NCI-H1436 treated with DMSO at 0.1 percent for 48 hours (cell line): ENCODE measurements at places on chromosomes 2 and 18.
A peak's percentile ranks its signal among the peaks of the same experiment; 100 is the strongest.

DNA sequence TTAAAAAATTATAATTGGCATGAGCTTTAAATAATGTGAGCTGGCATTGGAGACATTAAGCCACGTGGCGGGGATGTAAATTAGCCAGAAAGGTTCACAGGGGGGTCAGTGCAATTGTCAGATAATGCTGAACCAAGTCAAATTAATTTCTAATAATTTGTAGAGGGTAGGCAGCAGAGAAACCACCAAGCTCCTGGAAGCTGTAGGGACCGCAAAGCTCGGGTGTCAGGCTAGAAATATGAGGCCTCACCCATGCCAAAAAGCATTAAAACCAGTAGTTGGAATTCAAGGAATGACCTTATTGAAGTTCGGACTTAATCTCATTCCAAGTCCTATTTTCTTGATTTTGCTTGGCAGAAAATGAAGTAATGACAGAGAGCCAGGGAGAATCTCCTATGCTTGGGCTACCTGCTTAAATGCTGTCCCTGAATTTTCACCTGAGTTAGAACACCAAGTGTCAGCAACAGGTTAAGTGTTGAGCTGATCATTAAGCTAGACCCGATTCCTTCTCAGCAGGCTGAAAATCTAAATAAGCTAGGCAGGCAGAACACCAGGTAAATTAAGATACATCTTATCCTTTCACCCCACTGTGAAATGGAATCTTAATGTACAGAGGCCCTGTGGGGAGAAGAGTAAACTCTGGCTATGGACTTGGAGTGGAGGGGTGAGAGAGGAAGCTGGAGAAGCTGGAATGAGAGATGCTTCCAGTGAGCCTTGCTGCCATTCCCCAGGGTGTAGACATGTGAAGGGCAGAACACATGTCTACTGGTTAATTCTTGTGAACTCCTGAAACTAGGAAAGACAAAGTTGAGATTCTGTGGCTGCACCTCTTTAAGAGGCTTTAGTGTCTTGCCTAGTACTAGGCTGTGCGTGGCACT, 520.0 kb downstream of the SLC4A3 start:
- DNase-seq: no peak

DNA sequence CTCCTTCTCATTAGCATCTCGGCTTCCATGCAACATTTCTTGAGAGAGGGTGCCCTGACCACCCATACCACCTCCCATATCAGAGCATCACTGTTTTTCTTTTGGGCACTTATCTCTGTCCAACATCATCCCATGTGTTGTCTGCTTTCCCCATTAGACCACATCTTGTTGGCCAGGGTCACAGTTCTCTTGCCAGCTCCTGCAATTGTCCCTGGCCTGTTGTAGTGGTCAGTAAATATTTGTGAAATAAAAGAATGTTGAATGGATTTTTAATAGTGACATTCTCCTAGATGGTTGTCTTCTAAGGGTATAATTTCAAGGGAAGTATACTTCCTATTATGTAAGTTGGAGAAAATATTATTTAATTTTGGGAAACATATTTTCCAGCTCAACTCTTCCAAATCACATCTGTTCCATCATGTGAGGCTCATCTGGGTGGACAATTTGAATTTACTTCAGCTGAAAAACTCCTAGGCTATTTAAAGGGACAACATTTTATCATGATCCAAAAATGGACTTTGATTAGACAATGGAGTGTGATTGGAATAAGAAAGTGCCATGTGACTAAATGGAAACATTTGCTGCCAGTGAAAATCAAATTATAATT, 83.0 kb downstream of the MOGAT1 start:
- DNase-seq: no peak

GRCh38 chr2:120564213-120565094, 171.2 kb upstream of the GLI2 start:
- peak; percentile 8 for DNase-seq

GRCh38 chr2:69082430-69082997, 69.5 kb downstream of the ANTXR1 start:
- no peak for DNase-seq

DNA sequence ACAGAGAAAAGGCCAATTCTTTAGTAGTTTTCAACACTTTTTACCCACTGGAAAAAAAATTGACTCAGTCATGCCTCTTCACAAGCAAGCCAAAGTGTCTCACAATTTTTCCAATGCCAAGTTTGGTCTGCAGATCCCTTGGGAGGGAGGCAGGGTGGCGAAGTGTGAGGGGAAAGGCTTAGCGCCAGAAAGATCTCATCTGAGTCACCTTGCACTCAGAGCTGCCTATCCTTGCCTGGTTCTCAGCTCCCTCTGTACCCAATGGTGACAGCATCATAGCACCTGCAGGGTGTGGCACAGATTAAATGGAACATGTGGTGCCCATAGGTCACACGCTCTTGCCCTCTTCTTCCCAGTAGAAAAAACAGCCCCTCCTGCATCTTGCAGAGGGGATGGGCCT, 55.2 kb upstream of the GYPC start:
- DNase-seq: no peak

DNA sequence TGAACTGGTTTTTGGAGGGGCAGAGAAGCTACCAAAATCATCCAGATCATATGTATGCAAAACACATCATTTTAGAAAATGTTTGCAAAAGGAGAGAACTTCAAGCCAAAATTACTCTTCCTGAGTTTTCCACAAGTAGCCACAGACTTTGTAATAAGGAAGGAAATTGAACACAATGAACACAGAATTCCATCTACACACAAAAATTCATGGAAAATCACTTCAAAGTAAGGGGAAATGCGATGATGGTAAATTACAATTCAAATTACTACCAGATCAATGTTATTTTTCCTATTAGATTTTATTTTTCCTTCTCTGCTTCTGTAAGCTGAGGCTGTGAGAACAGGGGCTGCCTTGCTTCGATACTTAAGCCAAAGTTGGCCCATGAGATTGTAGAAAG, 172.1 kb upstream of the ARL4C start:
- DNase-seq: no peak

- no peak for DNase-seq
These were observed 60.7 kb downstream of the CXCR4 start for GRCh38 chr2:136057023-136057801.

- DNase-seq: no peak
These were observed 246.9 kb downstream of the LDLRAD4 start for GRCh38 chr18:13465476-13465875.

GRCh38 chr2:156518138-156518537, 82.0 kb downstream of the GPD2 start:
- DNase-seq: no peak

DNA sequence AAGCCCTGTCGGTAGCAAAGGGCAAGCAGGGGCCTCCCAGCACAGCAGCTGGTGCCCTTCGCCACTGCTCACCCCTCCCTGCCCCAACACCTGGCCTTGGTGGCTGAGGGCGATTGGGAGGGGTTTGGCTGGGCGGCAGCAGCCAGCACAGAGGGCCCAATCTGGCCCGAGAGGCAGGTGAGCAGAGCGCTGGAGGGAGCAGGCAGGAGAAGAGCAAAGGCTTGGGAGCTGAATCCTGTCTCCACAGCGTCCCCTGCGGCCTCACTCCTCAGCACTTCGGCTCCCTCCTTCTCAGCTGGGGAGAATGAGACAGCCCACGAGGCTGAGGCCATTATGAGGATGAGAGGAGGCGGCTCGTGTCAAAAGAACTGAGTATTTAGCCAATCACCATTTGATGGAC, 74.9 kb upstream of the TAF1B start:
- DNase-seq: no peak

- no peak for DNase-seq
These were observed 232.8 kb downstream of the CELF4 start for GRCh38 chr18:37332628-37333420.

DNA sequence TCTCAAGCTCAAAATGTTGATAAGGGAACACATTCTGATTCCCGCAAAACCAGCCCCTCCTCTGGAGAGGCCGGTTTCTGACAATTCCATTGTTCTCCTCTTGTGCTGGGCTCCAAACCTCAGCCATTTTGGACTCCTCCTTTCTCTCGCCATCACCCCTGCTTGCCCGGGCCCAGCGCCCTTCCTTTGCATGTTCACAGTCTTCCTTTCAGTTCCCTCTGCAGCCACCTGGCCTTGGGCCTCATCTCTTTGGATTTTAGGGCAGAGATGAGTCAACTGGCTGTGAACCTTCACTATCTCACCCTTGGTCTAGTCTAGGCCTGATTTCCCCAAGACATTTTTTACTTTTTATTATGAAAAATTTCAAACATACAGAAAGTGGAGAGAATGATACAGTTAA, 155.9 kb upstream of the MAP3K20 start:
- no peak for DNase-seq
